ENCODE measurements at places on chromosomes 6 and 20.

GRCh38 chr20:58579069-58579818 is 64.0 kb upstream of the APCDD1L start:
- DNase-seq = no peak

DNA sequence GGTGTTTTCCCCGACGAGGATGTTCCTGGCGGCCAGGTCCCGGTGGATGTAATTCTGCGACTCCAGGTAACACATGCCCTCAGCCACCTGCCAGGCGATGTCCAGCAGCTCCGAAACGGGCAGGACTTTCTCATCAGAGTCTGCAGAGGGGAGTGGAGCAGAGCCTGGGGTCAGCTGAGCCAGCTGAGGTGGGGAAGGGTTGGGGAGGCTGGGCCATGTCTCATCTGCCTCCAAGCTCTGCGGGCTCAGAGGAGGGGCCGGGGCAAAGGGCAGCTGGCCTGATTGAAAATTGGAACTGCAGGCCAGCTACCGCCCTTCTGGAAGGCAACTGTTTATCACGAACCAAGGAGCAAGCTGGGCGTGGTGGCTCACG is 6.4 kb downstream of the PTK6 start:
- no peak for DNase-seq

DNA sequence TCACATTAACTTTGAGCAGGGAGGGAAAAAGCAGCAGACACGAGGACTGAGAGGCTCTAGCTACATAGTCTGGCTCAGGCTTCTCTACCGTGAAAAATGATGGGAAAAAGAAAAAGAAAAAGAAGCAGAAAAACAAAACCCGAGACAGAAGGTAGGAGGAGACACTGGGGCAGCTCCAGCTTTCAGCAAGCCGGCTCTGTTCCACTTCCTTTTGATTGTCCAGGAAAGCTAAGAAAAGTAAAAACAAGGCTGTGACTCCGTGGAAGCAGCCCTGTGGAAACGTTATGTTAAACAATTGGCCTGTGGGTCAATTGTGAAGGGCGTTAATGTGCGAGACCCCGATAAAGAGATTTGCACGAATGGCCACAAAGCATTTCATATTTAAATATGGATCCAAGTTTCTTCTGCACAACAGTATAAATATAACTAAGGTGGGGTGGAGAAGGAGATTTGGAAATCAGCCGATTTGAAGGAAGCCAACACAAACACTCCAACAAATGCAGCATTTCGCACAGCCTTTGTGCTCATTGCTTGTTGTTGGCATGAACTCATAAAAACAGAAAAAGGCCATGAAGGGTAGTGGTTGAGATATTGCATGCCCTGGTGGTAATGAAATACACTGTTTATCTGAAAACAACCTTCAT is 236.9 kb upstream of the JAG1 start:
- no peak for DNase-seq

GRCh38 chr20:54153041-54153327 is 20.8 kb downstream of the CYP24A1 start:
- DNase-seq = no peak

DNA sequence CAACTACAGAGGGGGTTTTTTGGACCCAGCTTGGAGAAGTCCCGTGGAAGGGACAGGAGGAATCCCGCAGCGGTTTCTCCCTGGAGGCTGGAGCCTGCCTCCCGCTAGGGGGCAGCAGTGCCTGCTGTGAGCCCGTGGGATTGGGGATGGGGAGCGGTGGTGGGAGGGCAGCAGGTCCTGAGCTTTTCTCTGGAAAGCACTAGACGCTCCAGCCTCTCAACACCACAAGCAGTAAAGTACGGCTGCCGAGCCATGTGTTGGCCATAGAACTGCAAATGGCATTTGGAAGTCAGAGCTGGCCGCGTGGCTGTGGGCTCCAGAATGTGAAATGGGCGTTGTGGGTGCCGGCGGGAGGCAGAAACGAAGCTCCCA is 47.8 kb downstream of the GMPR start:
- peak; percentile 43 for DNase-seq

- DNase-seq = no peak
Observed at GRCh38 chr6:112310439-112311125, 36.5 kb upstream of the RFPL4B start.

DNA sequence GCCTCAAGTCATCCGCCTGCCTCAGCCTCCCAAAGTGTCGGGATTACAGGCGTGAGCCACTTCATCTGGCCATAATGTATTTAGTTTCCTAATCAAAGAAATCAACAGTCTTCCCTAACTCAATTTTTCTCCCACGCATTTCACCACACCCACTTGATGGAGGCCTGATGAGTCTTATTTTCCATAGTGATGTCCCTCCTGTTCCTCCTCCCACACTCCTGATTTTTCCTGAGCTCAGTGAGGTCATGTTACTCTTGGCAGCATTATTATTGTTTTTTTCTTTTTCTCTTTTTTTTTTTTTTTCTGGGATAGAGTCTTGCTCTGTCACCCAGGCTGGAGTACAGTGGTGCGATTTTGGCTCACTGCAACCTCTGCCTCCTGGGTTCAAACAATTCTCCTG is 8.9 kb downstream of the ABRACL start:
- DNase-seq = no peak

- no peak for DNase-seq
Observed at GRCh38 chr6:144888621-144889020, 603.5 kb downstream of the UTRN start.

DNA sequence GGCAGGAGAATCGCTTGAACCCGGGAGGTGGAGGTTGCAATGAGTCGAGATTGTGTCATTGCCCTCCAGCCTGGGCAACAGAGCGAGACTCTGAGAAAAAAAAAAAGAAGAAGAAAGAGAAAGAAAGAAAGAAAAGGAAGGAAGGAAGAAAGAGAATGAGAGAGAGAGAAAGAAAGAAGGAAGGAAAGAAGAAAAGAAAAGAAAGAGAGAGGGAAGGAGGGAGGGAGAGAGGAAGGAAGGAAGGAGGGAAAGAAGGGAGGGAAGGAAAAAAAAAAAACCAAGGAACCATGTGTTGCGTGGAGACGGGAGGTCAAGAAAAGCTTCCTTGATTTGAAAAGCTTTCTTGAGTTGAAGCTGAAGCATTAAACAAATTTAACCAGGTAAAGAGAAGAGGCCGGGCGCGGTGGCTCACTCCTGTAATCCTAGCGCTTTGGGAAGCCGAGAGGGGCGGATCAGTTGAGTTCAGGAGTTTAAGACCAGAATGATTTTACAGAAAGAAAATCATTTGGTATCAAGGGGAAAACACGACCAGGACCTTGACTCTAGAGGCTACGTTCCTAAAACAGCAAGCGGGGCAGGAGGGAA is 90.5 kb upstream of the PRSS16 start:
- DNase-seq = no peak

GRCh38 chr20:44123251-44123650 is 63.7 kb downstream of the JPH2 start:
- DNase-seq = no peak

- DNase-seq = no peak
Observed at GRCh38 chr6:10505529-10505928, 15.6 kb upstream of the GCNT2 start.

- peak; percentile 35 for DNase-seq
Observed at GRCh38 chr20:346640-347316, at the start of gene NRSN2. TSS of gene NRSN2 (plus strand) at chr20:347111. CDS start at chr20:349644, 2,533 bp downstream.

- no peak for DNase-seq
Observed at GRCh38 chr20:4406627-4407026, 315.1 kb upstream of the PRND start.

DNA sequence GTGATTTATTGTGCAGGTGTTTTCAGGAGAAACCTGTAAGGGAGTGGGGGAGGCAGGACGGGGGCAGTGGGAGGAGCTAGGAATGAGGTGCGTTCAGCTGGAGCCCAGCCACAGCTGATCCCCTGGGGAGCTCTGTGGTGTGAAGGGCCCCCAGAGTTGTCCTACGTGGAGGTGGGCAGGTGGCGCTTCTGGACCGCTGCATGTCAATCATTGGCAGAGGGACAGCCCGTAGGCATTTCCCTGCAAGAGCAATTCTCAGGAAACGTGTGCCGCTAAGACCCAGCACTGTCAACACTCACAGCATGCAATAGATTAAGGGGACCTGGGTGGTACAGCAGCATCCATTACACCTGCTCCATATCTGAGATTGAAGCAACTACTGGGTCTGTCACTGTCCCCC is 88.0 kb downstream of the PRND start:
- no peak for DNase-seq

DNA sequence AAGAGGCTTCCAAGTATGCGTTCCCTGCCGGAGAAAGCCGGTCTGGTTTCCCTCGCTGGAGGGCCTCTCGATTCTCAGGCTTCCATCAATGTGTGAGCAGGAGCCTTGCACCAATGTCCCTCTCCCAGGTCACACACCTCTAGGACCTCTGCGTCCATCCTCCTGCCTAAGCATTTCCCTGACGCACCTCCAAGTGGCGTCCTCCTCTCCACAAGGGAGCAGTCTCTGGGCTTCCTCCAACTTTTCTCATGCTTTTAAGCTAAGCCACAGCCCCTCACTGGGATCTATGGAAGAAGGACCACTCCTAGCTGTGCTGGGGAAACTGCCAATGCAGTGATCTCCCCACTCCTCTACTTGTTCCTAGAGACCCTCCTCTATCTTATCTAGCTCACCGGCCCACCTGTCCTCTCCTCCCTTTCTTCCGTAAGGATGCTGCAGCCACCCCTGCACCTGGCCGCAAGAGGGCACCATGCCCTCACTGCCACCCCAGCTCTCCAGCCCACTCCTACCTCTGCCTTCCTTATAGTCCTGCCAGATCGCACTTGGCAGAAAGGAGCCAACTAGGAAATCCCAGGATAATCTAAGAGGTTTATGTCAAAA is 258.7 kb downstream of the LRFN2 start:
- peak; percentile 27 for DNase-seq

DNA sequence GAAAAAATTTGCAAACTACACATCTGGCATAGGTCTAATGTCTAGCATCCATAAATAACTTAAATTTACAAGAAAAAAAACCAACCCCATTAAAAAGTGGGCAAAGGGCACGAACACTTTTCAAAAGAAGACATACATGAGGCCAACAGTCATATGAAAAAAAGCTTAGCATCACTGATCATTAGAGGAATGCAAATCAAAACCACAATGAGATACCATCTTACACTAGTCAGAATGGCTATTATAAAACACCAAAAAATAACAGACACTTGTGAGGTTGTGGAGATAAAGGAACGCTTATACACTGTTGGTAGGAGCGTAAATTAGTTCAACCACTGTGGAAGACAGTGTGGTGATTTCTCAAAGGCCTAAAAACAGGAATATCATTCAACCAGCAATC is 33.7 kb upstream of the EPB41L2 start:
- DNase-seq = no peak

DNA sequence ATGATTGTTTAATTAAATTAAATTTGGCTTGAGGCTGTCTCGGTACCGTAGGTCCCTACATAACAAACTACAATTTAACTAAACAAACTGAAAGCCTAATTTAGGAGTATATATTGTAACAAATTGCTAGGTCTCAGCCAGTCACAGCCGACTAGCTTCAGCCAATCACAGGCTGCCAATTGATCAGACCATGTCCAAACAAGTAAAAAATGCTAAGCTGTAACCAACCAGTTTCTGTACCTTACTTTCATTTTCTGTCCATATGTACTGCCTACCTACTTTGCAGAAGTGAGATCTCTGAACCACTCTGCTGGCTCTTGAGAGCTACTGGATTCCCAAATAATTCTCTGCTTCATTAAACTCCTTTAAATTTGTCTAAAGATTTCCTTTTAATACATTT is 648.0 kb upstream of the GJE1 start:
- DNase-seq = peak; percentile 47

- peak; percentile 7 for DNase-seq
Observed at GRCh38 chr20:46951405-46951804, 56.8 kb downstream of the EYA2 start.

DNA sequence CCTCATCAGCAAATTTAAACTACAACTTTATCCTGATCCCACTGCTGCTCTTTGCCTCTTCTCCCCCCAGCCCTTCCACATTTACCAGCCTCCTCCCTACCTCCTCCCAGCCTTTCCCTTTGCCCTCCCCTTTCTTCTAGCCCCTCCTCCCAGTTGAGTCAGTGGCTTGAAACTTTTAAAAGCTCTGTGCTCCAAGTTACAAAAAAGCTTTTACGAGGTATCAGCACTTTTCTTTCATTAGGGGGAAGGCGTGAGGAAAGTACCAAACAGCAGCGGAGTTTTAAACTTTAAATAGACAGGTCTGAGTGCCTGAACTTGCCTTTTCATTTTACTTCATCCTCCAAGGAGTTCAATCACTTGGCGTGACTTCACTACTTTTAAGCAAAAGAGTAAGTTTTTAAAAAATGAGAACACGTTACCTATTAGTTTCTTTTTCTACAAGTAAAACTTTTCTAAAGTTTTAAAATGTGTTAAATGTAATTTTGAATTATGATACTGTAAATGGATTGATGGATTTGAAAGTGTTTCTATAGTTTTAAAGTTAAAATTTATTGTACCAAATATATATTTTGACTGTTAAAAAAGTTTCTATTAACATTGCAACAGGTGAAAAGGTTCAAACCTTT is at the start of gene GJA1:
Gene GJA1 (plus strand): TSS at position 203 of the 626 bp plus-strand sequence. CDS start 11,202 bp downstream, outside the sequence.
- no peak for DNase-seq

DNA sequence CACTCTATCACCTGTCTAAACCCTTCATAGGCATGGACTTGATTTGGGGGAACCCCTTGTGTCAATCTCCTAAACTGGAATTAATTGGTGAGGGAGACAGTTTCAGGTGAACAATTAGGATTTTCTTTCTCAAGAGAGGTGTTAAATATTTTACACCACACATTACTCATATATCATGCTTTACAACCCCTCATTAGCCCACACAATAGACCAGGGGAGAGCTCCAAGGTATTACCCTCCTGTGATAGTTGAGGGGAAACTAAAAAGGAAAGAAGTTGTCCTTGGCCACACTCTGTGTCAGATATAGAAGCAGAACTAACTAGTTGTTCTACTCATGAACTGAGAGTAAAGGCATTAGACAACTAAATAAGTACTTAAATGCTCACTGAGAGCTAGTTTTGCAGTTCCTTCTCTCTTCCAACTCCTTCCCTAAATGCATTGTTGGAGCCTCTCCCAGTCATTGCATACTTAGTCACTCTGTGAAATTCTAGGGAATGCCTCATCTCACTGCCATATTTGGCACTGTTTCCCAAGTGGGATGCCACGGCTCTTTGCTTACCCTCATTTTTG is 183.7 kb upstream of the CEP162 start:
- no peak for DNase-seq

GRCh38 chr20:4714818-4715217 is 6.9 kb upstream of the PRND start:
- no peak for DNase-seq

GRCh38 chr6:39193201-39193791 is 36.0 kb downstream of the KCNK5 start:
- DNase-seq = no peak

GRCh38 chr6:56490993-56491392 is 151.7 kb downstream of the DST start:
- no peak for DNase-seq

DNA sequence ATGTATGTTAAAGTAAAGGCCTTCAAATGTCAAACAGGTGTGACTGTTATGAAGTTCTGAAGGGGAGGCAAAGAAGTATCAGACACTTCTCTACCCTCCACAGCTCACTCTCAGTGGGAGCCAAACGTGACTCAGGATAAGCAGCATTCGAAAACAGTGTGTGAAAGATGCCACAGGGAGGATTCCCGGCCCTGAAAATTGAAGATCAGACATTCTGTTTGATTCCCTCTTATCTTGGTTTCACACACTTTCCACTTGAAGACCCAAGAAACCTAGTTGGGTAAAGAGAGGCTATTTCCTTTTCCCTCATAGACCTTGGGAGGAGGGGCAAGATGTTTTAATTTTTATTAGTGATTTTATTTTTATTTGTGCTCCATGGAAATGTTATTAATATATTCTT is 164.2 kb upstream of the SUPT3H start:
- DNase-seq = no peak

- no peak for DNase-seq
Observed at GRCh38 chr20:39270837-39271604, 308.9 kb downstream of the DHX35 start.

- DNase-seq = peak; percentile 98
Observed at GRCh38 chr6:88963139-88964090, at the start of gene RNGTT. TSS of gene RNGTT (minus strand) at chr6:88963618. CDS start at chr6:88963409, 209 bp downstream.
